Stimulated activated CD4-positive, alpha-beta T cell treated with anti-CD3 and anti-CD28 coated beads, Interleukin-15, amount 100 ng/mL, for 1 hour (primary cell): ENCODE measurements at places on chromosomes 2 and 18.

- no peak for DNase-seq
Measured at GRCh38 chr2:28745225-28745624, 6.4 kb upstream of the PPP1CB start.

- DNase-seq, result no peak
Measured at GRCh38 chr2:168105127-168105683, 142.2 kb downstream of the STK39 start.

- DNase-seq, result no peak
Measured at GRCh38 chr2:135741043-135741394, 636 bp upstream of the UBXN4 start.

- DNase-seq, result no peak
Measured at GRCh38 chr2:160363961-160364360, 129.6 kb downstream of the RBMS1 start.

GRCh38 chr2:178914259-178914849, 107.1 kb upstream of the TTN start:
- peak; percentile 18 for DNase-seq

DNA sequence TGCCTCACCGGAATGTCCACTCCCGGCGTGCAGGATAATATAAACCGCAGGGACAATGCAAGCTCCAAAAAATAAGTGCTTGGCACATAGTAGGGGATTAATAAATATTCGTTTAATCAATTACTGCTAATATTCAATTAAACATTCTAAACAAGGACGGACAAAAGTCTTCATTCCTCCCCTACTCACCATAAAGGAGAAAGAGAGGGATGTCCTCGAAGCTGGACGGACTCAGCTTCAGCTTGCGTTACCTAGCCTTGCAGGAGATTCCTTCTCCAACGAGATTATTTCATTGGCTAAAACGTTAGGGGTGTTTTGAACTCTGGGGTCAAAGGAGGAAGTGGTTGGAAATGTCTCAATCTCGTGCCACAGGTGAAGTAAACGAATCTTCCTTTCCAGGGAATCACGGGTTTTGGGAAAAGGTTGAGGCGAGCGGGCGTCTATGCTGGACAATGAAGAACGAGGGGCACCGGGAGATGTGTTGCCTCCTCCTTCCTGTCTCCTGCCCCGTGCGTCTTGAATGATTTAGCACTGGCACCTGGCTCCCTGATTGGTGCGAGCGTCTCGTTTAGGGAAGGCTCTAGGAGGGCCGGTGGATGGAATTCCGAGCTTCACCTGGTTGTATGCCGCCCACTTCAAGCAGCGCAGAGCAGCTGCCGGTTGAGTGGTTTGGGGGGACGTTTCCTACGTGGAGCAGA, 2.0 kb upstream of the GAD1 start:
- no peak for DNase-seq

DNA sequence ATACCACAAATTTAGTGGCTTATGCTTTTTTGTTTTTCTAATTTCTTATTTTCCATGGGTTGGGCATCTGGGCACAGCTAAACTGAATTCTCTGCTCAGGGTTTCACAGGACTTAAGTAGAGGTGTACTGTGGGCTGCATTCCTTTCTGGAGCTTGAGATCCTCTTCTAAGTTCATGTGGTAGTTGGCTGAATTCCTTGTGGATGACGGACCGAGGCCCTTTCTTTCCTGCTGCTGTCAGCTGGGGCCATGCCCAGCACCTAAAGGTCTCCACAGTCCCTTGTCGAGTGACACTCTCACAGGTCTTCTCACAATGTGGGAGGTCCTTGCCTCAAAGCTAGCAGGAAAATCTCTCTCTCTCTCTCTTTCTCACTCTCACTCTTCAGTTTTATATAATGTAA, 433.5 kb upstream of the LRATD1 start:
- no peak for DNase-seq

DNA sequence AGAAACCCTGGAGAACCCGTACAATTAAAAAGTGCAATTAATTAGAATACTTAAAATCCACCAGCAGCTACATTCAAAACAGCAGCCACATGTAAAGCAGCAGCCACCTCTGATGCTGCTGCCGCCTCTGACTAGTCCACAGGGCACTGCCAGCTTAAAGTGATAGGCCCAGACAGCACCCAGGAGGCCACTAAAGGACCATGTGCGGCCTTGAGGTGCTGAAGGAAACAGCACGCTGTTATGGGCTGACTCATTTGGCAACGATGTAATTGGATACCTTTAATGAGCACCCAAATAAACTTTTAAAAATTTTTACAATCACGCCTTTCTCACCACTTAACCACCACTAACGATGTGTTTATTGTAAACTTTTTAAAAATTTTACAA, 209.3 kb upstream of the NCKAP5 start:
- no peak for DNase-seq

GRCh38 chr18:50268022-50268747, 1.9 kb upstream of the CFAP53 start:
- peak; percentile 67 for DNase-seq

DNA sequence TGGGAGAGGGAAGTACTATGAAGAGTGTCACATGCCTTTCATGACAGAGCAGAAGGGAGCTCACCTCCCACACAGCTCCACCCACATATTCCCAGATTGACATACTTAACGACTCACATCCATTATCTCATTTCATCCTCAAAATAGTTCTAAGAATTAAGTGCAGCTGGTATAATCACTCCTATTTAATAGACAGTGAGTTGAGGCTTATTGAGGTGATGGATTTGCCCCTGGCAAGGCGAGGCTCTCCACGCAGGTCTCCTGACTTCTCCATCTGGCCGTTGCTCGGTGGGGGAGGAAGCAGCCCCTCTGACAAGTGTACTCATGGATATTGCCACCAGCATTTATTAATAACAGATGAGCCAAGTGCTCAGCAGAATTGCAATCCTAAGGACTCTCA, 81.4 kb downstream of the TGOLN2 start:
- no peak for DNase-seq

DNA sequence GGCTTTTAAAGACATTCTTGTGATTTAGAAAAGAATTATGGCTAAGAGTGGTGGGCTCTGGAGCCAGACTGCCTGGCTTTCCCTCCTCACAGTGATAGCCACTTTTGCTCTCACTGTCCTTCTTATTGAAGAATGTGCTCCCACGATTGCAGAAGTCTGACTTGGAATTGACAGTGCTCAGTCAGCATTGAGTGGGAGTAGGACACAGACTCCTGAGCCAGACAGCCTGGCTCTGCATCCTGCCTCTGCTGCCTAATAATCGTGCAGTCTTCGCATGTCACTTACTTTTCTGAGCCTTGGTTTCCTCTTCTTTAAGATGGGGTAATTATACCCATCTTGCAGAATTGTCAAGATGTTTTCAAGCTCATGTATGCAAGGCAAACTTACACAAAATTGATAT, 23.3 kb downstream of the SPATS2L start:
- DNase-seq, result no peak

GRCh38 chr2:101793277-101793969, 95.9 kb downstream of the MAP4K4 start:
- no peak for DNase-seq

- DNase-seq, result no peak
Measured at GRCh38 chr2:8391126-8391525, 290.7 kb upstream of the ID2 start.

DNA sequence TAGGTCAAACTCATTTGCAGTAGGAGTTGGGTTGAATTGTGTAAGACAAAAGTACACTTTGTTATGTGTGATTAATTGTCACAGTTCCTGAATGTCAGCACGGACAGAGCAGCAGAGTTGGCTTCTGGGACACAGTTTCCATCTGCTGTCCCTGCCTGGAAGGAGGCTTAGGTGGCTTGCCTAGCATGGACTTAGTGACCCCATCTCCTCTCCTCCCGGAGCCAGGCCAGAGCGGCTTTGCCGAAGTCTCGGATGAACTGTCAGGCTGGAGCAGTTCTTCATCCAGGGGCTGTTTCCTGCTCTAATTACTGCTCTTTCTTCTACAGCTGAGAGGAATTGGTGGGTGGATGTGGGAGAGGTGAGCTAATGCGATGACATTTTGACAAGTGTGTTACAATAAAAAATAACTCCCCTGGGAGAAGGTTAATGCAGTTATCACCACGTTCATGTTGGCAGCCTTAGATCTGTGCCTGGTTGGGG, 102.0 kb downstream of the SH3RF3 start:
- no peak for DNase-seq

- DNase-seq, result no peak
Measured at GRCh38 chr2:229297247-229297646, 26.2 kb upstream of the PID1 start.

GRCh38 chr2:85503168-85503850, 35.7 kb upstream of the MAT2A start:
- no peak for DNase-seq

DNA sequence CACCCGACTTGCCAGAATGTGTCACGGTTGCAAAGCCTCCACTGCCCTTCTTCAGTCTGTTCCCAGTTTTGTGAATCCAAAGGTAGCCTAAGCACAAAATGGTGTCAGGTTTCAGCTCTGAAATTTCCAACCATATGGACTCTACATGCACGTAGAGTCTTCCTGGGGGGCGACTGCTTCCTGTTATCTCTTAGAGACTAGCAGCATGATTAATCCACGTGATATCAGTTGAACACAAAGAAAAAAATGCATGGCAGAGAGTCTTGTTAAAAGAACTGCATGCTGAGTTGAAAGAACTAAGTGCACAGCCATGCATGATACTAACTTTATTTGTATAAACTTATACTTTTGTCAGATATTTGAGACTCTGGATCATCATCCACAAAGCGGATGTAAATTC, 404.4 kb downstream of the SOCS6 start:
- DNase-seq, result no peak

- no peak for DNase-seq
Measured at GRCh38 chr2:20481798-20482405, 35.0 kb downstream of the RHOB start.

DNA sequence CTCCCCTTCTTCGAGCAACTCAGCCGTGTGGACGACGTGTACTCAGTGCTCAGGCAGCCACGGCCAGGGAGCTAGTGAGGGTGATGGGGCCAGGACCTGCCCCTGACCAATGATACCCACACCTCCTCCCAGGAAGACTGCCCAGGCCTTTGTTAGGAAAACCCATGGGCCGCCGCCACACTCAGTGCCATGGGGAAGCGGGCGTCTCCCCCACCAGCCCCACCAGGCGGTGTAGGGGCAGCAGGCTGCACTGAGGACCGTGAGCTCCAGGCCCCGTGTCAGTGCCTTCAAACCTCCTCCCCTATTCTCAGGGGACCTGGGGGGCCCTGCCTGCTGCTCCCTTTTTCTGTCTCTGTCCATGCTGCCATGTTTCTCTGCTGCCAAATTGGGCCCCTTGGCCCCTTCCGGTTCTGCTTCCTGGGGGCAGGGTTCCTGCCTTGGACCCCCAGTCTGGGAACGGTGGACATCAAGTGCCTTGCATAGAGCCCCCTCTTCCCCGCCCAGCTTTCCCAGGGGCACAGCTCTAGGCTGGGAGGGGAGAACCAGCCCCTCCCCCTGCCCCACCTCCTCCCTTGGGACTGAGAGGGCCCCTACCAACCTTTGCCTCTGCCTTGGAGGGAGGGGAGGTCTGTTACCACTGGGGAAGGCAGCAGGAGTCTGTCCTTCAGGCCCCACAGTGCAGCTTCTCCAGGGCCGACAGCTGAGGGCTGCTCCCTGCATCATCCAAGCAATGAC, 4.8 kb downstream of the CTDSP1 start:
- no peak for DNase-seq

- no peak for DNase-seq
Measured at GRCh38 chr2:83517727-83518368, 941.2 kb downstream of the SUCLG1 start.

GRCh38 chr2:149388120-149388816, 57.9 kb downstream of the LYPD6 start:
- no peak for DNase-seq

GRCh38 chr2:42839809-42840501, 47.6 kb upstream of the HAAO start:
- no peak for DNase-seq

DNA sequence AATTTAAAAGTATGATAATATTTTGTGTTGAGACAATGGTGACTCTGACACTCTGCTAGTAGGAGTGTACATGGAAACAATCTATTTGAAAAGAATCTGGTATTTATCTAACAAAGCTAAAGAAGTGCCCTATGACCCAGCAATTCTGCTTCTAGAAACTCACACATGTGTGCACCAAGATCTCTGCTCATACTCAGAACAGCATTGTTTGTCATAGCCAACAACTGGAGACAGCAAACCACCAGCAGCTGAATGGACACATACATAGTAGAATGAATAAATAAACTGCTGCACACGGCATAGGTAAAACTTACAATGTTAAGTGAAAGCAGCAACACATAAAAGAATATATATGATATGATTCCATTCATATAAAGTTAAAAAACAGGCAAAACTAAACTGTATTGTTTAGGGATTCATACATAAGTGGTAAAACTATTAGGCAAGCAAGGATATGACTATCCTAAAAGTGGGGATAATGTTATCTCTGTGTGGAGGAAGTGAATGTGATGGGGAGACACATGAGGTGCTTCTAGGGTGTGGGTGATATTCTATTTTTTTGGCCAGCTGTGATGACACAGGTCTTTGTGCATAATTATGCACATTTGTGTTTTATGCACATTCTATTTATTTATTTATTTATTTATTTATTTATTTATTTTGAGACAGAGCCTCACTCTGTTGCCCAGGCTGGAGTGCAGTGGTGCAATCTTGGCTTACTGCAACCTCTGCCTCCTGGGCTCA, 71.1 kb downstream of the RFTN2 start:
- DNase-seq, result no peak

- no peak for DNase-seq
Measured at GRCh38 chr2:42923580-42924417, 131.4 kb upstream of the HAAO start.

- no peak for DNase-seq
Measured at GRCh38 chr2:214328941-214329340, 81.9 kb upstream of the VWC2L start.

DNA sequence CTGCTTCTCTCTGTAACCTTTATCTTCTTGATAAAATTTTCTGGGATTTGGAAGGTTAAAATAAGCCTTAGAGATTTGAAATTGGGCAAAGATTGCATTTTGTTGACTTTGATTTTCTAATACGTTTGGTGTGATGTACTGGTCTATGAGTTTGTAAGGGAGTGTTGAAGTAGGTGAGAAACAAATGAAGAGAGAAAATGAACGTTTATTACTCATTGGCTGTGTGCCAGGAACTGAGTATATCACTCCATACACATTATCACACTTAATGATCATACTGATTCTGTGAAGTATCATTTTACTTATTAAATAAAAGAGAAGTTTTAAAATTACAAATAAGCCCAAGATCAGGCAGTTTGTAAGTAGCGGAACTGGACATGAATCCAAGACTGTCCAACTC, 795.1 kb upstream of the ZEB2 start:
- DNase-seq, result no peak

DNA sequence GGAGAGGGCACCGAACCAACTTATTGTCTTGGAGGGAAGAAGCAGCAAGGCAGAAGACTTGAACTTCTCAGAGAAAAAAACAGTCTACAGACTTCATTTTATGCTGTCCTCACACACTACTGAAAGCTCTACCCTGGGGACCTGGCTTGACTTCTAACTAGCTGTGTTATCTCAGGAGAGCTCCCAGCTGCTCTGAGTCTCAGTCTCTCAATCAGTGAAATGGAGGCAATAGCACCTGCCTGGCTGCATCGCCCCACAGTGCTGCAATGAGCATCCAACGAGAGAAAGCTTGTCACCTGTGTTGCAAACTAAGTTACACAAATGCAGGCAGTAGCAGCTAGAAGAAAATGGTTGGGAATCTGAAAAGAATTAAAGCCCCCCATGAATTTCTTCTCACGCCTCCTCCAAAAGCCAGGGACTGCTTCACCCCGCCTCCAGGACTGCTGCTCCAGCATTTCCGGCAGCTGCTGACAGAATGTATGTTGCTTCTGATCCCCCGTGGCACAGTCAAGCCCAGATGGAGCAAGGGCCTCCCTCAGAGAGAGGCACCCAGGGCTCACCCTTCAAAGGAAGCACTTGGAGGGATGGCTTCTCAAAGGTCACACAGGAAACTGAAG, 116.3 kb downstream of the BCL11A start:
- DNase-seq, result no peak
